ENCODE measurements at places on chromosomes 1 and 21. TPM values are rescaled to one million over a fixed set of nuclear protein-coding genes. Genes with fewer than 3 reads are reported as not detected.

DNA sequence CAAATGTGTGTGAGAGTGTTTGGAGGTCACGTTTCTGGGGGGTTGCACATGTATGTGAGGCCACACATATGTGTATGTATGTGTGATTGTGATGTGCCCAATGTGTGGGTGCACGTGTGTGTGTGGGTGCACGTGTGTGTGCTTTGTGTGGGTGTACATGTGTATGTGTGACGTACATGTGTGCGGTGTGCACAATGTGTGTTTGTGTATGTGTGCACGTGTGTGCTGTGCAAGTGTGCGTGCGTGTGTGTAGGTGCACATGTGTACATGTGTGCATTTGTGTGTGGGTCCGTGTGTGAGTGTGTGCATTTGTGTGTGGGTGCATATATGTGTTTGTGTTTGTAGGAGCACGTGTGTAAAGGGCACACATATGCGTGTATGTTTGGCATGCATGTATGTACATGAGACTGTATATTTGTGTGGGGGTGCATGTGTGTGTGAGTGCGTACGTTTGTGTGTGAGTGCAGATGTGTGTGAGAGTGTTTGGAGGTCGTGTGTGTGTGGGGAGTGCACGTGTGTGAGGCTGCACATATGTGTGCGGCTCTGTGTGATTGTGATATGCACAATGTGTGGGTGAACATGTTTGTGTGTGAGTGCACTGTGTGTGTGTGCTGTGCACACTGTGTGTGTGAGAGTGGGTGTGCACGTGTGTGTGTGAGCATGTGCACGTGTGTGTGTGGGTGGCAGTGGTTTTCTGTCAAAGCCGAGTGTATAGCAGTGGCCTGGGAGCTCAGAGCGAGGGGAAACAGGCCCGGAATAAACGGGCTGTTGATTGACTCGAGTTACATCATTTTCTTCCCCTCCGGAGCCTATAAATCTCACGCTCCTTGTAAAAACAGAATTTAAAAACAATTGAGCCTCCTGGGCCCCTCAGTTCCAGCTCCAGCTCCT lies 132.7 kb upstream of the ARHGEF16 start:
- no peak for DNase-seq

DNA sequence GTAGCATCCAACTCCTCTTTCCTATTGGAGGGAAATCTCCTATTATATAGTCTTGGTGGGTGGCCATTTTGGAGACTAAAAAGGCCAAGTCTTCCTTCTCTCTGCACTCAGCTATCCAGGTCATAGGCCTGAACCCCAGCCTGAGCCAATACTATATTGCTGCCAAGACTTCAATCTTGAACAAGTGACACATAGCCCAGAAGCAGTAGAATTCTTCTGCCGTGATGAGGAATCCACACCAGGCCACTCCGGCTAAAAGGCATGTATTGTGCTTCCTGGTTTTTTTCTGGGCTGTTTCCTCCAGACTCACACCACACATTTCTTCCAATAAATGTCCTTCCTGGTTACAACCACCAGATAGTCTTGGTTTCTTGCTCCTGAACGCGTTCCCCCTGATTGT lies 43.0 kb downstream of the ATF3 start:
- no peak for DNase-seq

GRCh38 chr1:85259912-85260274 lies 431 bp upstream of the C1orf52 start:
- DNase-seq: no peak

- no peak for DNase-seq
Measured at GRCh38 chr1:40884055-40884795, 22.1 kb upstream of the CITED4 start.

GRCh38 chr1:229822026-229822425 lies 196.0 kb downstream of the URB2 start:
- DNase-seq: no peak

DNA sequence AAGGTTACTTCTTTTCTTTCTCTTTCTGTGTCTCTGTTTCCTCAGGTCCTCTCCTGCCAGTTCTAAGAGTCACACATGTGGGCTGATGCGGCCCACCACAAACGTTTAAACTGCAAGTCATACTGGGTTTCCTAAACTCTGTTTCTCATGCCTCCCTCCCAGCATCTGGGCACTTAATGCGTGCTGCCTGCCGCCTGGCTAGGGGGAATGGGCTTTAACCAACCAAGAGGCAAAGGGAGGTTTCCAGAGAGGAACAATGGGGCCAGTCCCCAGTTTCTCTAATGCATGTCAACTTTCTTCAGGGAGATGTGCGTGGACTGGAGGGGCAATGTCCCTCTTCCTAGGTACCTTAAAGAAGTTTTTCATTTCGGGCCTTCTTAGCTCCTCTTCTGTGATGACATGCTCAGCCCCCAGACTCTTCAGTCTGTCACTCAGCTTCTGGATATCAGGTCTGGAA lies 19.9 kb upstream of the SRSF4 start:
- no peak for DNase-seq

- no peak for DNase-seq
Measured at GRCh38 chr21:33546086-33546485, 3.2 kb downstream of the SON start.

- DNase-seq: no peak
Measured at GRCh38 chr1:164801246-164801731, 242.3 kb downstream of the PBX1 start.

GRCh38 chr21:33644383-33645074 lies 2.2 kb downstream of the ITSN1 start:
- DNase-seq: no peak

DNA sequence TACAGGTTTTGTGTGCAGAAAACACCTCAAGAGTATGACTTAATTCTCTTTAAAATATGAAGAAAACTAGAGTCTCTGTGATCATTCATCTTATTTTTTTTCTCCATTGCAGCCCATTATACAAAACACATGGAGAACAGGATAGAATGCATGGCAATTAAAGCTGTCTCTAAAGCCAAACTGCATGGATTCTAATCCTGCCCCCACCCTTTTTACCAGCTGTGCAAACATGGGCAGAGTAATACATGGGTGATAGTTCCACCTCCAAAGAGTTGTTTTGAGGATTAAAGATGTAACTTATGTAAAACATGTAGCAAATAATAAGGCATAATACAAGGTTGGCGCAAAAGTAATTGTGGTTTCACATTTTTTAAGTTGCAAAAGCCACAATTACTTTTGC lies 114.4 kb downstream of the CLEC20A start:
- DNase-seq: no peak

- no peak for DNase-seq
Measured at GRCh38 chr1:67072749-67073148, 18.8 kb upstream of the SLC35D1 start.

DNA sequence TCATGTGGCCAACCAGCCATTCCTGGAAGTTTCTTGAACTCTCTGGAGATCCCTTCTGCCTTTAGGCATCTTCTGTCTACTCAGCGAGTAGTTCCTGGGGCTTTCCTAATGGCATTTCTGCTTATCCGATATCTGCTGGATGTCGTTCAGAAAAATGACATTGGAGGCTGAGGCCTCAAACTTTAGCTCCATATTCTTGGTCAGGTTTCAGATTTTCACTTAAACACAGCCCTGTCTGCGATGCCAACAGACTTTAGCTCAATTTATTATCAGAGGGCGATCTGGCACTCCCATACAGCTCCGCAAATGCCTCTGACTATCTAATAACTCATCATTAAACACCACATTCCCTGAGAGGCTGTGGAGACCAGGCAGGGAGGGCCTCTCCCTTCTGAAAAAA lies 46.3 kb upstream of the ETS2 start:
- no peak for DNase-seq

- no peak for DNase-seq
Measured at GRCh38 chr21:32426592-32427051, 14.1 kb downstream of the EVA1C start.

DNA sequence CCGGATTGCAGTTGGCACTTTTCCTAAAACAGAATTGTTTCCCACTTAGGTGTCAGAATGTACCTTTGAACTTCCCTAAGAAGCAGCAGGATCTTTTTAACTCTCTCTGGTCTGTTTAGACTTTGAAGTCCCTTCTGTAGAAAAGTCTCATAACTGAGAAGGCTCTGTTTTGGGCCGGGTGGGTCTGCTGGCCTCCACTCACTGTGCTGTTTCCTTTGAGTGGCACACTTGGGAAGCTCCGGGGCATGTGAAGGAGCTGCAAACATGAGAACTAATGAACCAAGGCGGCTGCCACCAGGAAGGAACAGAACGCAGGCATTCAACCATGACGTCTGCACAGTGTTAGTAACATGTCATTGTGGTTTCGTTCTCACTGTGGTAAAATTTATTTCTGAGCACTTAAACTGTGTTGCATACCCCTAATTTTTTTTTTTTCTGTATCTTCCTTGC lies 19.5 kb upstream of the NCMAP start:
- no peak for DNase-seq

GRCh38 chr1:40690771-40691537 lies 550 bp upstream of the NFYC start:
- no peak for DNase-seq

- DNase-seq: no peak
Measured at GRCh38 chr1:100077531-100077930, 55.2 kb downstream of the SASS6 start.

- DNase-seq: no peak
Measured at GRCh38 chr1:234665975-234666605, 56.1 kb upstream of the IRF2BP2 start.

DNA sequence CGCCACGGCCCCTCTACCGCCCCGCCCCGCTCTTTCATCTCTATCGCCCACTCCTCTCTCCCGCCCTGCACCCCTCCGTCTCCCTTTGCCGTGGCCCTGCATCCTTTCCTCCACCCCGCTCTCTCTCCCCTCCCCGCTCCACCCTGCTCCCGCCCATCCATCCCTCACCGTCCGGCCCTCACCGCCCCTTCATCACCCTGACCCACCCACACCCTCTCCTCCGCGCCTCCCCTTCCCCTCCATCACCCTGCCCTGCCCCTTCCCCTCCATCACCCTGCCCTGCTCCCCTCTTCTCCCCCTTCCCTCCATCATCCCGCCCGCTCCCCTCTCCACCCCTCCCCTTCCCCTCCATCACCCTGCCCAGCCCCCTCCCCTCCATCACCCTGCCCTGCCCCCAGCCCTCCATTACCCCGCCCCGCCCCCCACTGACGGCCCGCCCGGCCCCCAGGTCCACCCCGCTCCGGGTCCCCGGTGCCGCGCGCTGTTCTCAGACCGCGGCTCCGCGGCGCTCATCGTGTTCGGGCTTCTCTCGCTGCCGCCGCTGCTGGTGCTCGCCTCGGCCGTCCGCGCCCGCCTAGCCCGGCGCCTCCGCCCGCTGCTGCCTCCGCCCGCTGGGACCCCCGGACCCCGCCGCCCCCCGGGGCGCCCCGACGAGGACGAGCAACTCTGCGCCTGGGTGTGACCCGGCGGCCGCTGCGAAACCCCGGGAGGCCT lies 6.2 kb upstream of the ANKRD65 start:
- DNase-seq: peak; percentile 53

DNA sequence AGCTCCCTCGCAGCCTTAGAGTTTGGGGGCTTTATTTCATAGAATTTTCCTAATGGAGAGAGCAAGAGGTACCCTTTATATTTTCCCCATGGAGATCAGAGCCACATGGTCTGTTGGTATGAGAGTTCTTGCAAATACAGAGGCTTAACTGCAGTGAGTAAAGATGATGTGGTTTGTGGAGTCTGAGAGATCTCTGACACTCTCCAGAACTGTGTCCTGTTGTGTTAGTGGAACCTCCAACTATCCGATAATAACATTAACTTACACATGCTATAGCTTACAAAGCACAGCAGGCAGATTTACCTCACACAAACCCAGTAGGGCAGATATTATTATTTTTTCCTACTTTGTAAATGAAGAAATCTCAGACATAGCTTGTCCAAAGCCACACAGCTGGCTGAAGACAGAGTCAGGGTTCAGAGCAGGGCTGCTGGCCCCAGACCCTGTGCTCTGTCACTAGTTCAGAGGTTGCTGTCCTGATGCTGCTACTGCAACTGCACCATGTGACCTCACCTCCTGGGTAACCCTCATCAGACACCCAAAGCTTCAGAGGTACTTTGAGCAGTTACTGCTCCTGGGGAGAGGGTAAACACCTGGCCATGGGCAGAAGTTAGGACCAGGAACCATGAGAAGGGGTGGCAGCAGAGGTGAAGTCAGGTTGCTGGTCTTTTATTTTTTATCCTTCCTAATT lies 384.8 kb upstream of the PROX1 start:
- no peak for DNase-seq

DNA sequence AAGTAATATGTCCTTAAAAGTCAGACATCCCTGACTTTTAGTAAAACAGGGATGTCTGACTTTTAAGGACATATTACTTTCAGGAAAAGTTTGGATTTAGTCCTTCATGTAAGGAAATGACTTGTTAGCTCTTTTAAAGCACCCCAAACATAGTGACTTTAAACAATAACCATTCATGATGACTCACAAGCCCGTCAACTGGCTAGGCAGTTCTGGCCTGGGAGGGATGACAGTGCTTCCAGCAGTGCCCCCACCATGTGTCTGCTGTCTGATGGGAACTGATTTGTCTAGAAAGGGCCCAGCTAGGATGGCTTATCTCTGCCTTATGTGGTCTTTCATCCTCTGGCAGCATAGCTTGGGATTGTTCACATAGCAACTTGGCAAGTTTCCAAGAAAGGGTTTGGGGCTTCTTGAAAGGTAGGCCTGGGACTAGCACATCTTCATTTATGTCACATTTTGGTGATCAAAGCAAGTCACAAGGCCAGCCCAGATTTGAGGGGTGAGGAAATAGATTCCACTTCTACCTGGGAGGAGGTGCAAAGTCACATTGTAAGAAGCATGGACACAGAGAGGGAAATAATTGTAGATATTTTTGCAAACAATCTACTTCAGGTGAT lies 143.5 kb downstream of the C1orf94 start:
- DNase-seq: no peak

- DNase-seq: no peak
Measured at GRCh38 chr1:237583270-237583669, 307.5 kb downstream of the ZP4 start.

- DNase-seq: no peak
Measured at GRCh38 chr1:16129921-16130543, 25.8 kb downstream of the EPHA2 start.

DNA sequence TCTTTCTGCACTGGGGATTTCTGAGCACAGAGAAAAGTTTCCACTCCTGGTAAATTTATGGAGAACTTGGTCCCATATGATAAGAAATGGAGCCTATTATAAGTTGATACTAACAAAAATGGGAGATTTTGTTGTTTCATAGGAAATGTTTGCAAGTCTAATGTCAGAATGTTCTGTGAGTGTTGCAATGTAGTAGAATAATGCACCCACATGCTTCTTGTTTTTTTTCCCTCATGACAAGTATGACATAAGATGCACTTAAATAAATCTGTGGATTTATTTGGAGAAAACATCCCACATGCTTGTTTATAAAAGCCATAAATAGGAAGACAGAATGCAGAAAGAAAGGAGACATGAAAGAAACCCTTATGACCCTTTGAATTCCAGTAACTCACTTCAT lies 50.8 kb upstream of the KCNJ6 start:
- DNase-seq: no peak

- DNase-seq: no peak
Measured at GRCh38 chr1:57411262-57411661, 12.6 kb downstream of the DAB1 start.

The JAM2 gene
- total RNA-seq: 18.1 TPM

The DMRTA2 gene
- total RNA-seq: not detected

The USH2A gene
- total RNA-seq: not detected

The KCNK2 gene
- 5.1 TPM for total RNA-seq

The RNF186 gene
- 1.4 TPM for total RNA-seq

The S100A16 gene
- total RNA-seq: 60.7 TPM

The ARHGEF19 gene
- total RNA-seq: 21.1 TPM

The HTR6 gene
- not detected for total RNA-seq

The SPRR2F gene
- 90.9 TPM for total RNA-seq

The CD160 gene
- total RNA-seq: 0.25 TPM
